ENCODE measurements at places on chromosomes 7 and 10.
A peak's percentile ranks its signal among the peaks of the same experiment; 100 is the strongest.

DNA sequence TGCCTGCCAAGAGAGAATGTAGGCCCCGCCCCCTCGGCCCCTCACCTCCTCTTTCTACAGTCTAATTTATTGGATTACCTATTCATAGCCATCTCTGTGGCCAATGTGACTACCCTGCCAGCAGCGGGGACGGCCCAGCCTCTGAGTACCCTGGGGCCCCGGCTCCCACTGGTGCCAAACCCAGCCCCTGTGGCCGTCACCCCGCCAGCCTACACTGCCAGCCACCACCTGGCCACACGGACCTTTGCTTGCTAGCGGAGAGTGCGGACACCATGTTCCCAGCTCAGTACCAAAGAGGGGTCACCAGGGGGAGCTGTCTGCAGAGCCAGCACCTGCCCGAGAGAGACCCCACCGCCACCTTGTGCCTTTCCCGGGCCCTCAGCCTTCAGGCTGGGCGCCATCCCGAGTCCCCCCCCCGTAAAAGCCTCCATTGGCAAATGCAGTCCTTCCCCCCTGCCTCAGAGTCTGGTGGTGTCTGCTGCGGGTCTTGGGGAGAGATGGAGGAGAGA, 511.1 kb downstream of the ZNF37A start:
- DNase-seq = no peak

- no peak for DNase-seq
These were observed 14.0 kb upstream of the IFIT1B start for GRCh38 chr10:89363729-89364442.

GRCh38 chr7:128986609-128987008, 48.9 kb downstream of the IRF5 start:
- no peak for DNase-seq

GRCh38 chr7:96327429-96327828, 5.5 kb upstream of the SLC25A13 start:
- DNase-seq = peak; percentile 73

DNA sequence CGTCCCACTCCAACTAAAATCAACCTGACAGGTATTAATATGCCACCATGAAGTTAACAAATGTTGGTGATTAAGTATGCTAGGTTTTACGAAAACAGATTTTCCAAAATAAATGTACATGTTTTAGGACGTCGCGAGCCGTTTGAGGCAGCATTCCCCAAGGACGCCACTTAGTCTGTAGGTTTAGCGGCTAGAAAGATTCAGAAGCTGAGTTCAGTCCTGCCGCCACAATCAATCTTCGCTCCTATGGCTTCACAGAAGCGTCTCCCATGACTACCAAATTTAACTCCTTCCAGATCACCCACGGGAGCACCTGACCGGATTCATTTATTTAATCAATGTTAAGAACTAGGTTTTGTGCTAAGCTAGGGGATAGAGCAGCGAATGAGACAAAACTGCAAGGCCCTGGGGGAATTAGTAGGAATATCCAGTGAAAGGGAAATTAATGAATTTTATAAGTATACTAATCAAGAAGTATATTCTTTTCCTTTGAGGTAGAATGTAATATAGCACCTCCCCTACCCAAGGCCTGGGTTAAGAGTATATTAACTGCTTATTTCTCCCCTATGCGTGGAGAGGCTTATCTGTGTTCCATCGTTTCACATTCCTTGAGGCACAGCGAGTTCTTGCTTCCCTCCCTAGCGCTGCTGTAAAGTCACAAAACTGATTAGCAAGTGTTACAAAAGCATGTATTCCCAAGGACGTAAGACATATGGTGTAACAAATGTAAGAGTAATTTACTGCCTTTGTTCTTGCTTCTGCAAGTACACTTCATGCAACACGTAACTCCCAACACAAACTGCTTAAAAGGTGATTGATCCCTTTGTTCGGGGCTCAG, 994 bp upstream of the CYP51A1 start:
- no peak for DNase-seq

- no peak for DNase-seq
These were observed 2.7 kb upstream of the LIPF start for GRCh38 chr10:88661577-88661976.

DNA sequence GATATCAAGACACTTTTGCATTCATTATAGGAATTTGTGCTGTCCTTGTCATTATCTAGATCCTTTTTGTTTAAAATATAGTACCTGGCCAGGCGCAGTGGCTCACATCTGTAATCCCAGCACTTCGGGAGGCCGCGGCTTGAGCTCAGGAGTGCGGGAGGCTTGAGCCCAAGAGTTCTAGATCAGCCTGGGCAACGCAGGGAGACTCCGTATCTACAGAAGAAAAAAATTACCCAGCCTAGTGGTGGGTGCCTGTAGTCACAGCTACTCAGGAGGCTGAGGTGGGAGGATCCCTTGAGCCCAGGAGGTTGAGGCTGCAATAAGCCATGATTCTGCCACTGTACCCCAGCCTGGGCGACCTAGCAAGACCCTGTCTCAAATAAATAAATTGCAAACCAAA, 621 bp upstream of the MORN4 start:
- DNase-seq = no peak

- DNase-seq = no peak
These were observed 111.5 kb downstream of the SEMA3C start for GRCh38 chr7:80807166-80807900.

- DNase-seq = no peak
These were observed 2.1 kb downstream of the TRDMT1 start for GRCh38 chr10:17199351-17199804.

GRCh38 chr10:132829403-132829802, 43.5 kb upstream of the NKX6-2 start:
- DNase-seq = no peak

DNA sequence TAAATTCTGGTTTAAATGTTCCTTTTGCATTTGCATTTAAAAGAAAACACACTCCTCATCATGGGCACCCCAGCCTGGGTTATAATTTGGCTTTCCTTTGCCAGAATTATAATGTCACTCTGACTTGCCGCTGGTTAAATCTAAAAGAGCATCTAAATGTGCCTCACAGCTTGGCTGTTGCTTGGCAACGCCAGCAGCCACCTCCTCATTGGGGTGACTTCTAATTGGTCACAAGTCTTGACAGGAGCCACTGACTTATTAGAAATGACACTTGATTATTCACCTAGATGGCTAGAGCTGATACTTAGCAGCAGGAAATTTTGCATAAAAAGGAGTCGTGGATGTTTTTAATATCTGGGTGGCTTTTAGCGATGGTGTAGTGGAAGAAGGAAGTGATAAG, 114.3 kb downstream of the TBXAS1 start:
- peak; percentile 23 for DNase-seq

DNA sequence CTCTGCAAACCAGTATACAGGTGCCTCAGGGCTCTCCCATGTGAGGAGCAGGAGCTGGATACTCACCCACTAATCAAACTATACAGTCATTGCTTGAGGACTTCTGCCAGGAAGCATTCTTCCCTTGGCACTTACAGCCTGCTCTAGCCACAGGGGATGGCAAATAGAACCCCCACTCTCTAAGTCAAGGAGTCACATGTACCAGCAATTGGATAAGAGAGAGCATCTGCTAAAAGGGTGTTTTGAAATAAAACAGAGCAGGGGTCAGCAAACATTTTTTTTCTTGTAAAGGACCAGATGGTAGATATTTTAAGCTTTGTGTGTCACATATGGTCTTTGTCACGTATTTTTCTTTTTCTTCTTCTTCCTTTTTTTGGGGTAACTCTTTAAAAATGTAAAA, 865.2 kb upstream of the GHITM start:
- DNase-seq = no peak

GRCh38 chr7:128906766-128907559, 3.5 kb downstream of the KCP start:
- DNase-seq = no peak

DNA sequence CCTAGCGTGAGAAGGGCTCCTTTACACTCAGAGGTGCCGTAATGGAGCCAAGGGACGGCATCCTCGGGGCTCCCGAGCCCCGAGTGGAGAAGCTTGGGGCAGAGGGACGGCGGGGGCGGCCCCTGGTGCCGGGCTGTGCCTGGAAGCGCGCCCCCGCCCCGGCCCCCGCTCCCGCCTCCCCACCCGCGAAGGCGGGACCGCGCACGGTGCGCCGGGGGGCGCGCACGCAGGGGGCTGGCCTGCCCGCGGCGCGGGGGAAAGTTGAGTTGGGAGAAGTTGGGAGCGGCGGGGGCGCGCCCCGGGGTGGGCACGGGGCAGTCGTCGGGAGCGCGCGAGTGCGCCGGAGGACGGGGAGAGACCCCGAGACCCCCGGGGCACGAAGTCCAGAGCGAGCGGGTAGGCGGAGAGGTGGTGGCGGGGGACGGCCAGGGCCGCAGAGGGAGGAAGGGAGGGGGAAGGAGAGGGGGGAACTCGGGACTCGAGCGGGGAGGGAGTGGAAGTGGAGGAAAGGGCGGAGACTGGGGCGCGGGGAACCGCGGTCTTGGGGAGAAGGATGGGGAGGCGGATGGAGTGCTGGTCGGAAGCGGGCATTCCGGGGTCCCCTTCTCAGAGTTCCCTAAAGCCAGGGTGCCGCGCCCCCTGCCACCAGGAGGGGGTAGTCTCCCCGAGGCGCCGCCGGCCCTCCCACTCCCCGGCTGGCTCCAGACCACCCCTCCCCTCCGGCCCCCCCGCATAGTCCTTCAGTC, at the start of gene SLC4A2:
Gene SLC4A2 (plus strand): TSS at position 223 of the 746 bp plus-strand sequence. CDS start 2,399 bp downstream, outside the sequence.
- DNase-seq = peak; percentile 61

GRCh38 chr7:32658467-32658869, 163.2 kb downstream of the AVL9 start:
- no peak for DNase-seq

DNA sequence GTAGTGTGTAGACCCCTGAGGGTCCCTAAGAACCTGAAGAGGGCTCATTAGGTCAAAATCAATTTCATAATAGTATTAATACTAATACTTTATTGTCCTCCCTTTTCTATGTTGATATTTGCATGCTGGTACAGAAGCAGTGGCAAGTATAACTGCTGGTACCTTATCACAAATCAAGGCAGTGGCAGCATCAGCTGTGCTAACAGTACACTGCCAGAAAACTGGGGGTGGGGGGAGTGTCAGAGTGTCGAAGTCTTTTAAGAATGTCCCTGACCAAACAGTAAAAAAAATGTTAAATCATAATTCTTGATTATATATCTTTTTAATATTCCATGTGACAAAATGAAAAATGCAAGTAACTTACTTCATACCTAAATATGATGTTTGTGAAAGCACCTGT, 716.9 kb downstream of the MAGI2 start:
- DNase-seq = no peak

DNA sequence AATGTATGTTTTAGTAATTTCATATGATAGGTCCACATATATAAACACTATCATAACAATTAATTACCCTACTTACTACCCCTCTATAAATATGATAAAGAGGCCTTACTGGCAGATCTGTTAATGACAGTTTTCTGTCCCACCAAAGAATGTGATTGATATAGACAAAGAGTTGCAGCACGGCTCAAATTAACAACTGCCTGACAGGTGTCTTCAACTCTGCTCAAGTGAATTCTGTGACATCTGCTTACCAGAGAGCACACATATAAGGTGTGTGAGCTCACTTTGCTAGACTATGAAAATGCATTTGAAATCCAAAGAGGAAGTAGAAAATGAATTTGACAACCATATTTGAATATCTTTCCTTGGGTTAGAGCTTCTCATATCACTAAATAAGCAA, 36.6 kb downstream of the CACNA2D1 start:
- DNase-seq = no peak

GRCh38 chr7:70712942-70713341, 419.0 kb upstream of the GALNT17 start:
- DNase-seq = no peak

GRCh38 chr10:122768389-122768745, 68.7 kb upstream of the C10orf120 start:
- no peak for DNase-seq

DNA sequence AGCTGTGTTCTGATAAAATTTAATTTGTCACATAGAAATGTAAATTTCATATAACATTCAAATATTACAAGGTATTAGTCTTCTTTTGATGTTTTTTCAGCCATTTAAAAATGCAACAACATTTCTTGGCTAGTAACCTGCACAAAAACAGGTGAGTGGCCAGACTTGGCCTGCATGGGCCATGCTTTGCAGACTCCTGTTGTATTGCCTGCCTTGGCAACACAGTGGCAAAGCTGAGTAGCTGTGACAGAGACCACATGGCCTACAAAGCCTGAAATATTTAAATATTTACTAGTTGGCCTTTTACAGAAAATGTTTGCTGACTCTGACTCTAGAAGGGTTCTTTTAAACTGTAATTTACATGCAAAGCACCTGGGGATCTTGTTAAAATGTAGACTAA, 13.5 kb upstream of the TBX20 start:
- DNase-seq = no peak

DNA sequence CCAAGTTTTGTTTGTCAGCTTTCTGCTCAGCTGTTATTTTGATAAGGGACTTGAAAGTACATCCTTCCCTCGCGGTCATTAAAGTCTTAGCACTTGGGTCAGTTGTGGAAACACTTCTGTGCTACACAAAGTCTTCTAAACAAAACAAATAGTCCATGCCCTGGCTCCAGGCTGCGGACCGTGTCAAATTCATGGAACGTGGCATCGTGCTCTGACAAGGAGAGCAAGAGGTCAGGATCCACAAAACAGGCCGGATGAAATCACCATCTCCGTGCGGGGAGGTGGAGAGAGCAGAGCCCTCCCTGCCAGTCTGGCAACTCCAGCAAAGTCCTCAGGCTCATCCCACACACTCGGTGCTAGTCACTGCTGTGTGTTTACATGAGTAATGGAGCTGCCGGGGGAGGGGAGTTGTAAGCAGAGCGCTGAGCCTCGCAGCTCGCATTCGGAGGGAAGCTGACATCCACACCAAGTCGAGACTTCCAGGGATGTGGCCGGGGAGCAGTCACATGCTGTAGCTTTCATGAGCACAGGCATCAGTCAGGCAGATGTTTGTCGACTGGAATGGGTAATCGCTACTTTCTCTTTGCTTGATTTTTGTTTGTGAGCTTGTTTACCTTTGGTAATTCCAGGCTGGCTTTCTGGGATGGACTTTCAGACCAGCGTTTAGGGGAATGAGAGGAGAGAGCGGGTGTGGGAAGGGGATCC, 147.6 kb downstream of the ARID5B start:
- no peak for DNase-seq

GRCh38 chr7:114631249-114631822, 216.7 kb downstream of the FOXP2 start:
- DNase-seq = no peak

- DNase-seq = peak; percentile 67
These were observed 55.7 kb downstream of the TMEM209 start for GRCh38 chr7:130149281-130150139.

GRCh38 chr7:18429547-18429946, 66.0 kb upstream of the HDAC9 start:
- DNase-seq = no peak

GRCh38 chr10:70536196-70536861, 57.8 kb downstream of the PALD1 start:
- no peak for DNase-seq

GRCh38 chr7:78222001-78222751, 423.6 kb downstream of the PHTF2 start:
- DNase-seq = no peak

DNA sequence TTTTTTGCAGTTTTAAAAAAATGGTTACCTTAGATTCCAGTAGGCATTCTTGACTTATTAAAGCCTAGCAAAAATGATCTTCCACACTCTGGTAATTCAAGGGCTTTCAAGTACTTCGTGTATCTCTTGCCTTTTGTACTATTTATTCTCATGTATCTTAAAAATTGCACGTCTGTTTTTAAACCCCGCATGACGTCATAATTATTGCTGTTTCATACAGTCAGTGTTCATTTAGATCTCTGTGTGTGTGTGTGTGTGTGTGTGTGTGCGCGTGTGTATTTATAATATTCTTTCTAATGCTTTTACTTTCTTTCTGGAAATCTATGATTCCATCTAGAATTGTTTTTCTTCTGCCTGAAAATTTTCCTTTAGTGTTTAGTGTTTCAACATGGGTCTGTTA, 234.2 kb downstream of the CCSER2 start:
- no peak for DNase-seq
